Caudate nucleus (tissue), 63 donors: ENCODE measurements at places on chromosomes 5 and 9.

- DNase-seq = no peak
Measured at GRCh38 chr5:96279801-96280542, 153.1 kb downstream of the PCSK1 start.

DNA sequence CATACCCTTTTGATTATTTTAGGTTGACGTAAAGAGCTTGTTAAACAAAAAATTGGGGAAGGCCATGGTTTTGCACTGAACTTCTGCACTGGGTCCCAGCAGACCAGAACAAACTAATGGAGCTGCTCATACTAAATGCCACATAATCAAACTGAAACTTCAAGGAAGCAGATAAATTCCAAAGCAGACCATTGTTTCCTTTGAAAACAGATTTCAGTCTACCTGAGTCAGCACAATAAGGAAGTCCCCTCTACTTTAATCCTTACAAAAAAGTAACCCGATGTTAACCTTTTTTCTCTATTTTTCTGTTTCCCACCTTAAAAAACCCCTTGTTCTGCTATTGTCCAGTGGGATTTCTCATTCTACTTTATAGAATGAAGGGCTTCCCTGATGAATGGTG is 39.2 kb downstream of the WDR36 start:
- no peak for DNase-seq

DNA sequence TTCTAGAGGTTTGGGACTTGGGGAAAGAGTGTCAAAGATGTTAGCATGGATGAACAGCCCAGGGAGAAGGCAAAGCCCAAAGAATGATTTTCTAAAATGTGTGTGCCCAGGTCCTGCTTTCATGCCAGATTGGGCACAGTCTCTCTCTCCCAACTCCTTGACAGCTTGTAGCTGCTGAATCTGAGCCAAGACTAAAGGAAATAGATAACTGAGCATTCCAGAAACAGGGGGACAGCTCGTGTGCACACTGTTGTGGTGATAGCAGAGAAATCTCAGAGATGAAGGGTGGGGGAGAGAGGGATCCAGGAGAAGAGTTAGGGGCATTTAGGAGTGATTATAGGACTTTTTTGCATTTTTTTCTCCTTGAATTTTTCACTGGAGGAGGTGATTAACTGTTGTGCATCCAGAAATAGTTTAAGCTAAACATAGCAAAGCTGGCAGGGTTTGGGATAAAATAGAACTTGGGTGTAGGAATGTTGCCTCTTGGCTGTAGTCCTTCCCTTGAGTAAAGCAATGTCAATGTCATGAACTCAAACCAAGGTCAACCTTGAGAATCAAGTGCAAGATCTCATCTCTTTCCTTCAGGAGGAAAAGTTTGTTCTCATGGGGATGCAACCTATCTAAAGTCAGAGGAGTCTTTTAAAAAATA is 245.9 kb downstream of the SH3GL2 start:
- DNase-seq = no peak

- DNase-seq = no peak
Measured at GRCh38 chr9:73095425-73095824, 56.2 kb upstream of the ANXA1 start.

GRCh38 chr9:133261103-133261752 is 13.8 kb downstream of the ABO start:
- DNase-seq = no peak

DNA sequence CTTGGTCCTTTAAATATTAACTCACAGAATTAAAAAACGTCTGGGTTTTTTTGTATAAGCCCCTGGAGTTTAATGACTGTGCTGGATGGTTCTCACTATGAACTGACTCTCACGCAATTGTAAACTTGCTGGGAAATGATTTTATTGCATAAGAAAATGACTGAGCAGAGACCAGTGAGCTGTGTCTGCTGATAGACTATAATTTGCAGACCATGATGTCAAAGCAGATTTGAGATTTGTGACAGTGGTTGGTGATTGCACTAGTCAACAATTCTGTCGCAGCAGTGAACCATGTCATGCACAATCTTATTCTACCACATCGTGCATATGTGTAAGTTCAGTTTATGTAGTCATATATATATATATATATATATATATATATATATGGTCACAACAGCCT is 85.7 kb upstream of the C9orf72 start:
- no peak for DNase-seq

GRCh38 chr5:159166416-159166815 is 42.9 kb downstream of the RNF145 start:
- no peak for DNase-seq

- no peak for DNase-seq
Measured at GRCh38 chr9:107523539-107523938, 34.0 kb upstream of the KLF4 start.

DNA sequence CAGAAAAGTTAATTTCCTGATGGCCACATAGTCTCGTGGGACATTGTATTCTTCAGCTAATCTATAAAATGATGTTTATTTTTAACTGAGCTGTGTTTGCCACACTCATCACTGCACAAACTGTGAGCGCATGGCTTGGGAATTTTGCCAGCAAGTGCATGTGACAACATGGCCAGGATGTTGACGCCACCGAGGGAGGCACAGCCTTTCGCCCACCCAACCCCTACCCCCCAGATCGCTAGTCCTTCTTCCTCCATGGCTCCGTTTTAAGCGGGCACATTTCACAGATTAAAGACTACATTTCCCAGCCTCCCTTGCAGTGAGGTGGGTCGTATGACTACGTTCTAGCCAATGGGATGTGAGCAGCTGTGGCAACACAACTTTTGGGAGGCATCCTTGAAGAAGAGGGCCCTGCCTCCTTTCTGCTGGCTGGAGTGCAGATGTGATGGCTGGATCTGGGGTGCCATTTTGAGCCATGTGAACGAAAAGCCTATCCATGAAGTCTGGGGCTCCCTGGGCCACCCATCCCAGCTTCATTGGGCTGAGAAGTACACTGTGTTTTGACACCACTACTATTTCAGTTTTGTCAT is 7.9 kb downstream of the NRARP start:
- no peak for DNase-seq

GRCh38 chr9:7103367-7103766 is 345.6 kb downstream of the KDM4C start:
- DNase-seq = no peak

DNA sequence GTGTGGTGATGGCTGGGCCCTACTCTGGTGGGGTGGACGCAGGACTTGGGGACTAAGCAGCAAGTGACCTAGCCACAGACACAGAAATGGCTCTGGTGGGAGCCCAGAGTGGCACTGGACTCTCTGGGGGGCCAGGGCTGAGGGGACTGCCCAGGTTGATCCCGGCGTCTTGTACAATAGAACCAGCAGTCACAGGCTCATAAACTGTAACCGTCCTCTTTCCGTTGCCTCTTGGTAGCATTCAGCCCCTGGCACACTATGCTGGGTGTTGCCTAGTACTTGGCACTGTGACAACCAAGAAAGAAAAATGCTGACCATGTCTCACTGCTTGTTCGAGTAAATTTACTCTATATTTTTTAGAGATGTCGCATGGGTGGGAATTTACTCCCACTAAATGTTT is 80.5 kb downstream of the DAB2IP start:
- no peak for DNase-seq

DNA sequence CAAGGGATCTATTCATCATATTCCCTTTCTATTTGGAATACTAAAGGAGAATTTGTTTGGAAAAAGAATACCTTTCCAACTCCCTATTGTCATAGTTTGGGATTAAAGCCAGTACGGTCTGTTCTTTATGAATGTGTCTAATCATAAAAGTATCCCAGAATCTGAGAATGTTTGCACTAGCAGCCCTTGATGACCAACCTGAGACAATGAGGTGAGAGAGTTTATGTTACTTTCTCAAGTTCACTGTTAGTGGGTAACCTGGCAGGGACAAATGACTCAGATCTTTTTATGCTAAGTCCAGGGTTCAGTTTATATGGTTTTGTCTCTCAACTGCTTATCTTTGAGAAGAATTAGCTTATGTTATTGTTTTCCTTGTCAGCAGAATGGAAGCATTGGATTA is 25.3 kb upstream of the TLR4 start:
- DNase-seq = no peak

- DNase-seq = no peak
Measured at GRCh38 chr5:158880483-158881001, 219.2 kb downstream of the EBF1 start.

DNA sequence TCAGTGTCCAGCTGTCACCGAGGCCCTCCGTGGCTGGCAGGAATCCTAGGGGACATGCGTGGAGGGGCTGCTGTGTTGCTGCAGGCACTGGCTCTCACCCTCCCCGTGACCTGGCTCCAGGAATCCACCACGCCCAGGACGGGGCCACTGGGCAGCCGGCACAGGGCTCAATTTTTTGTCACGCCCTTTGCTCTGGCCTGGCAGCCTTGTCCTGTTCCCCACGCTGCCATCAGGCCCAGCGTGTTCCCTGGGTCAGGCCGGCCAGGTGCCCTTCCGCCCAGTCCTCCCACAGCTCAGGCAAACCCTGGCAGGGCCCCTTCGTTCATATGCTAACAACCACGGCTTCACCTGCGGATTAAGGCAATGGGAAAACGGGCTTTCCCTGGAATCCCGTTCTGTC is 37.3 kb downstream of the PROP1 start:
- no peak for DNase-seq

DNA sequence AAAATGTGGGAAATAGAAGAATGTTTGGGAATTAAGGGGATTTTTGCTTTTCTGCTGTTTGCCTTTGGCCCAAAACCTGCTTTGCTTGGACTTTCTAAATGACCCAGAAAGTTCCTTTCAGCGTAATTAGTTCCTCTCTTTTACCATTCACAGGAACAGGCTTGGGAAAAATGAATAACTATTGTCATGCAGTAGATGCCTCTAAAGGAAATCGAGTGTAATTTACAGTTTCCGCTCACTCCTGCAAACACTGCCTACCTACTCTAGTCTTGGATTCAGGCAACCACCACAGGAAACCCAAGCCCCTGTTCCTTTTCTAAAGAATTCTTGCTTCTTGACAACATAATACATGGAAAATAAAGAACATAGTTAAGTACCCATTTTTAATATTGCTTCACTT is 25.0 kb downstream of the TTC23L start:
- no peak for DNase-seq

DNA sequence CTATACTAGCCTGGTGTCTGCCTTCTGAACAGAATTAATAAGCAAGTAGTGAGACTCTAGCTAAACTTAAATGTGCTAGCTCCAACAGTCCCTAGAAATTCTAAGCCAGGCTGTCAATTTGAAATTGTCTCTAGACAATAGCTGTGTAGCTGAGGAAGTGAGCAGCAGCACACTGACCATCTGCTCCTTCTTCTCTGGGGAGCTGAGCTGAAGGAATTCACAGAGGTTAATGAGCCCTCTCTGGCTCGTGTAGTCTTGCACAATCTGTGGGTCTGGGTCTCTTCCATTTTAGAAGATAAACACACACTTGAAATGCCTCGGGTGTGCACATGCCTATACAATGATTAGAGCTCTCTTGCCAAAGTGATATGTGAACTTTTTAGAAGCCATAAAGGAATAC is 63.5 kb upstream of the BARX1 start:
- no peak for DNase-seq

DNA sequence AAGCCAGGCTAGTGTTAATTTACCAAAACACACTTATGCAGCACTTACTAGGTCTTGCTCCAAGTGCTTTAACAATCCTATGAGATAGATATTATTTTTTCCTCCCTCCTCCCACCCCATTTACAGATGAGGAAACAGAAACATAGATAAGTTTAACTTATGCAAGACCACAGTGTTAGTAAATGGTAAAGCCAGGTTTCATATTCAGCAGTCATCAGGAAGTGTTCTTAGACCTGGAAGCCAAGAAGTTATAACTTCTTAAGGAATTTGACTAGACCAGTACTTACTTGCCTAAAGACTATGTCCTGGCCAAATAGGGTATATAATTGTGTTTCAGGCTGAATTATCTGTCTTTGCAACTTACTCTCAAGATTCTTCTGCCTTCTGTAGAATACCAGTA is 15.9 kb downstream of the ABHD17B start:
- DNase-seq = no peak

- DNase-seq = no peak
Measured at GRCh38 chr5:162638849-162639248, 571.3 kb downstream of the GABRG2 start.

- no peak for DNase-seq
Measured at GRCh38 chr5:72951671-72952468, 4.0 kb upstream of the FCHO2 start.

DNA sequence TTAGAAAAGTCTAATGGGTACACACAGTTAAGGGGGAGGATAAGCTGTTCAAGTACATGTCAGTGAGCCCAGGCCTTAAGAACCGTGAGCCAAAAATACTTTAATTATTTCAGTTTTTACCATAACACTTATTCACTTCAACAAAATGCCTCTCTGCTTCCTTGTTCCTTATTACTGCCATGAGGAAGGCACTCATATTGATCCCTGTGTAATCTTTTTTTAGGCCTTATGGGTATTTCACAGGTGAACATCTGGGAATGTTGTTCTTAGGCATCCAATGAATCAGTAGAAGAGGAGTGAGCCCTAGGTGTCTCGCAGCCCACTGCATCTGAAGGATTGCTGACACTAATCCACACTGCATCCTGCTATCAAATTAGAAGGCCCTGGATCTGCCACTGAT is 13.5 kb upstream of the DMAC1 start:
- DNase-seq = no peak

GRCh38 chr5:116497631-116498030 is 77.0 kb downstream of the SEMA6A start:
- DNase-seq = no peak

- DNase-seq = no peak
Measured at GRCh38 chr5:143946837-143947236, 134.9 kb downstream of the HMHB1 start.
